ENCODE measurements at places on chromosomes 4 and X.

DNA sequence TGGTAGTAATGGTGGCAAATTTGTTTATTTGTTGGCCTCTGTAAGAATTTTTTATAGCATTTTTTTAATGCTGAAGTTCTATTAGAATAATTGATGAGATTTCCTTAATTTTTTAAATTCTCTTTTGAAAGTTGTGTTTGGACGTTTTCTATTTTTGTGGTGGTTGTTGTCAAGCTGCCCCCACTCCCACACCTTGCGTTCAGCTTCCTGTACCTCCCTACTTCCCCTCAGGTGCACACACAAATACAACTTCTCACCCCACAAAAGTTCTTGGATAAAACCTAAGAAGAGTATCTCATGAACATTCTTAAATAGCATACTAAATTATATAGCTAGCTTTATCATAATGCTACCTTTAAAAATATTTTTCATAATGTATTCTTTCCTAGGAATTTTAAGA, 38.7 kb downstream of the EXOC1 start:
- DNase-seq: no peak

- no peak for DNase-seq
Measured at GRCh38 chr4:82230306-82230705, 143.5 kb downstream of the HNRNPD start.

GRCh38 chr4:142846108-142846728, at the start of gene INPP4B:
Gene INPP4B, minus strand, starts transcription at chr4:142846301.
- no peak for DNase-seq

DNA sequence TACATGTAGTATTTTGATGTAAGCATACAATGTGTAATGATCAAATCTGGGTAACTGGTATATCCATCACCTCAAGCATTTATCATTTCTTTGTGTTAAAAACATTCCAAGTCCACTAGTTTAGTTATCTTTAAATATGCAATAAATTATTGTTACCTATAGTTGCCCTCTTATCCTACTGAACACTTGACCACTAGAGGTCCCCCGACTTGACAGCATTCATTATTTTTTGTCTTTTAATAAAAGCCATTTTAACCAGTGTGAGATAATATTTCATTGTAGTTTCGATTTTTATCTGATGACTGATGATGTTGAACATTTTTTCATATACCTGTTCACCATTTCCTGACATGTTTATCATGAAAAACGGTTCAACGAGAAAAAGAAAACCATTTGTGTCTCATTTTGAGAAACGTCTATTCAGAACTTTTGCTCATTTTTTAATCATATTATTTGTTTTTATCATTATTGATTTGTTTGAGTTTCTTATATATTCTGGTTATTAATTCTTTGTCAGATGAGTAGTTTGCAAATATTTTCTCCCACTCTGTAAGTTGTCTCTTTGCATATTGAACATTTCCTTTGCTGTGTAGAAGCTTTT, 199.0 kb upstream of the CXXC4 start:
- no peak for DNase-seq

DNA sequence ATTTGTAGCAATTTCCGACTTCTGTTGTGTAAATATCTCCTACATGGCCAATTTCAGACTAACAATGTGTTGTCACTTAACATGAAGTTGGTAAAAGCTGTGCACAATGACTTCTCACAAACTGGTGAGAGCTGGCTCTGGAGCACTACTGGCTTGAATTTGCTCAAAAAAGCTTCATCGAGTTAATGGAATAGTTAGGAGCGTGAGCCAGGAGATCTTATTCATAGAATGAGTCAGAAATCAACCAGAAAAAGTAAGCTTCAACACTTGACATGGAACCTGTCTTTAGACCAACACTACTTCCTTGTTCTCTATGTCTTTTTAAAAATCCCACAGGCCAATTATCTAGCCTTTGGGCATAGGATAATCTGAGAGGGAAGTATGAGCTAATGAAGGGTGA, 7.9 kb upstream of the CHRDL1 start:
- no peak for DNase-seq

DNA sequence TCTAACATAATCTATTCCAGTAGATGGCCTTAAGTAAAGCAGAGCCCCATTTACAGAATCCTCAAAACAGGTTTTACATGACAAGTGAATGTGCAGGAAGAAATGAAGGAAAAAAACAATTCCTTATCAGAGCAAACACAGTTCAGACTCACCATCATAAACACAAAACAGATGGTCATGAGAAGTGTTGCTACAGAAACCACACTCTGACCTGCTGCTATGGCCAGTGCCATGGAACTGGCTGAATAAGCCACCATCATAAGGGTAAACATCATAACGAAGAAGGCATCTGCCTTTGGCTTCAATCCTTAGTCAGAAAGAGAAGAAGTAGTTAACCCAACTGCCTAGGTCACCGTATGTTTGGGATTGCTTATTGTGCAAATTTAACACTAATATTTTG, 61.1 kb downstream of the ABCG2 start:
- DNase-seq: no peak

GRCh38 chr4:740656-741282, 35.1 kb downstream of the PCGF3 start:
- DNase-seq: no peak
